ENCODE measurements at places on chromosomes 12 and 14.

- no peak for DNase-seq
Measured at GRCh38 chr14:83372271-83372670, 1838.6 kb upstream of the SEL1L start.

- no peak for DNase-seq
Measured at GRCh38 chr14:94398536-94398935, 10.1 kb upstream of the SERPINA1 start.

DNA sequence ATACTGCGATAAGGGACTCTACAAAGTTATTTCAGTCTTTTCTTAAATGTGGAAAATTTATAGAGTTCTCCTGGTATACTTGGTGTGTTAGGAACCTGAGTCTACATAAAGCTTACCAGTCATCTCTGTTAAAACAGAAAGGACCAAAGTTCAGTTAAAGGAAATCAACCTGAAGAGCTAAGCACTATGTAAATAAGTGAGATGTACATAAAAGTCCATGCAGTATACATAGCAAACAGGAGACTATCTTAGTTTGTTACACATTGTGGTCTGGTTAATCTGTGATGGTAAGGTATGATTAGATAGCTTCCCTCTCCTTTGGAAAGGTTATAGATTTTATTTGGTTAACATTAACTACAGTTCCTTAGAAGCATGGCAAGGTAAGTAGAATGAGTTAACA lies 75.9 kb downstream of the ATP2B1 start:
- DNase-seq, result no peak

DNA sequence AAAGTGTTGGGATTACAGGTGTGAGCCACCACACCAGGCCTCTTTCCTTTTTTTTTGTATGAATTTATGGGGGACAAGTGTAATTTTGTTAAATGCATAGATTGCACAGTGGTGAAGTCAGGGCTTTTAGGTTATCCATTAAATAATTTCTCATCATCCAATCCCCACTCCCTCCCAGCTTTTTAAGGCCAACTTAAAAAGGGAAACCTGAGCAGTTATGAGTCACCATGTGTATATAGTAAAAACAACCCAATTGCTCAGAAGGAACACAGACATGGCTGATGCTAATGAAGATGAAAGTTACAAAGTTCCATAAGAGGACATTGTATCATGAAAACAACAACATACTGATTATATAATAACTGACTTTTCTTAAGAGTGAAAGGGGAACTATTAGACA lies 25.6 kb upstream of the ARID2 start:
- no peak for DNase-seq

DNA sequence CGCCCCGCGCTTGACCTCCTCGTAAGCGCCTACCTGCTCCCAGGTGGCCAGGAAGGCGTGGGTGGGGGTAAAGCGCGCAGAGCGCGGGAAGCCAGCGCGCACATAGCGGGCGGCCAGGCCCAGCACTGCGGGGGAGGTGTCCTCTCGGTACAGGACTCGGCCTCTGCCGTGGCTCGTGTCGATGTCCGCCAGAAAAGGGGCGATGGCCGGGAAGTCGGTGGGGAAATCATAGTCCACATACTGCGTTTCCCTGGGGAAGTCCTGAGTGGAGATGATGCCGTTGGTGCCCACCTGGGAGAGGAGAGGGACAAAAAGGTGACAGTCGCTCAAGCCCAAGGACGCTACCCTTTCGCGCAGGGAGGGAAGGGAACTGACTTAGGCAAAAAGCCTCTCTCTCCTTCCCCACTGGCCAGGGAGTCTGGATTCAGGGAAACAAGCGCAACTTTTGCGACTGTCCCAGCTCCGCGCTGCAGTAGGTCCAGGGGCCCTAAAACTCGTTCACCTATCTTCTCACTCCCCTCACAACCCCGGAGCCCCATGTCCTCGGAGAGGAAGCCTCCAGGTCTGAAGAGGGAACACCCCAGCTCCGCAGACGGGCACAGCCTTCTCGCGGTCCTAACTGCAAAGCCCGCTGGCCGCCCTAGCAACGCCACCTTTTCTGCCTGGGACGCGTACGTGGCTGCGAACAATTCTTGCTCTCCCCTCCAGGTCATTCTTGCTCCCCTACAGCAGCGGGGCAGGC lies 815 bp downstream of the NID2 start:
- DNase-seq, result no peak

- DNase-seq, result no peak
Measured at GRCh38 chr12:81077686-81078441, at the start of gene ACSS3. Gene ACSS3 (plus strand): TSS chr12:81078079. CDS start chr12:81078121, 42 bp downstream.

- no peak for DNase-seq
Measured at GRCh38 chr12:19003141-19003540, 126.4 kb upstream of the PLEKHA5 start.

GRCh38 chr12:59649203-59649602 lies 53.4 kb downstream of the SLC16A7 start:
- DNase-seq, result no peak

- no peak for DNase-seq
Measured at GRCh38 chr14:61559641-61560201, 135.6 kb upstream of the HIF1A start.

DNA sequence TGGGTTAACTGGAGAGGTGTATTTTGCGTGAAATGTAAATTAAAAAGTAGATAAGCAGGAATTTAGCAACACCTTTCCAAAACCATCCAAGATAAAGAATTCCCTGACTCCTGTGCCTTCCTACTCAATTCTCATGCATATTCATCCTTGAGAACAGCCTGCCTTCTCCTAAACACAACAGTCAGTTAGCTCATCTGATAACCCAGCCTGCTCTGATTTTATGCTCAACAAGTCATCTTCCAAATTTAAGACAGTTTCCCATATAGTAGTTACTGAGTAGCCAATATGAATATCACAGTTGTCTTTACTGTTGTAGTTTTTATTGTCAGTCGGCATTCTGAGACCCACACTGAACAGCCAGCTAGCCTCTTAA lies 27.1 kb downstream of the CPNE8 start:
- DNase-seq, result no peak

DNA sequence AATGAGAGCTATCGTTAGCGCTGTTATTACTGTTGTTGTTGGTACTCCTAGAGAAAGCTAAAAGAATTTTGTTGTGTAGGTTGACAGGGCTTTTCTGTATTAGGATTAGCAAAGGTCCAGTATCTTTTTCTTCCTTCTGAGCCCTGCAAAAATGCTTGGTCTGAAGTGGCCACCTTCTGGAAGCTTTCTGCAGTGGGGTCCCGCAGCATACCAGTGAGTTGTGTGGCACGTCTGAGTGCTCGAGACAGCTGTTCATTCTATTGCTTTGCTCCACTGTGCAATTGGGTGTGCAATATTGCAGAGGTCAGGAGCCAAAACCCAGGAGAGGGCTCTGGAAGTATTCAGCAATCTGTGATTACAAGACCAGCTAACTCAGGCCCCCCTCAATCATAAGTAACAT lies 57.1 kb downstream of the CCDC60 start:
- DNase-seq, result no peak

DNA sequence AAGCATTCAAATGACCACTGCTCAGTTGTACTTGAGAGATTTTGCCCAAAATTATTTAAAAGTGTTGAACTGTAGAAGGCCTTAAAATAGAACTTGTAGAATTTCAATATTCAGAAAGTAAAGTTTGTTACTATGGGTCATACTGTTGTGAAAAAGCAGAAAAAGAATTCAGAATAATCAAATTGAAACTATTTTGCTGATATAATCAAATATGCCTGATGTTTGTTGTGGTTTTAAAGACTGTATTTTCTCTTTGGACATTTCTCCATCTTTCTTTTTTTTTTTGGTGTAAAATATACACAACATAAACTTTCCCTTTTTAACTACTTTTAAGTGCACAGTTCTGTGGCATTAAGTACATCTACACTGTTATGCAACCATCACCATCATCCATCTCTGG lies 374.7 kb downstream of the APAF1 start:
- no peak for DNase-seq

- DNase-seq, result peak; percentile 57
Measured at GRCh38 chr14:50062438-50063085, 53.8 kb downstream of the VCPKMT start.

GRCh38 chr12:38825006-38825405 lies 80.4 kb downstream of the CPNE8 start:
- DNase-seq, result no peak

GRCh38 chr14:55609681-55610080 lies 29.7 kb downstream of the KTN1 start:
- no peak for DNase-seq

DNA sequence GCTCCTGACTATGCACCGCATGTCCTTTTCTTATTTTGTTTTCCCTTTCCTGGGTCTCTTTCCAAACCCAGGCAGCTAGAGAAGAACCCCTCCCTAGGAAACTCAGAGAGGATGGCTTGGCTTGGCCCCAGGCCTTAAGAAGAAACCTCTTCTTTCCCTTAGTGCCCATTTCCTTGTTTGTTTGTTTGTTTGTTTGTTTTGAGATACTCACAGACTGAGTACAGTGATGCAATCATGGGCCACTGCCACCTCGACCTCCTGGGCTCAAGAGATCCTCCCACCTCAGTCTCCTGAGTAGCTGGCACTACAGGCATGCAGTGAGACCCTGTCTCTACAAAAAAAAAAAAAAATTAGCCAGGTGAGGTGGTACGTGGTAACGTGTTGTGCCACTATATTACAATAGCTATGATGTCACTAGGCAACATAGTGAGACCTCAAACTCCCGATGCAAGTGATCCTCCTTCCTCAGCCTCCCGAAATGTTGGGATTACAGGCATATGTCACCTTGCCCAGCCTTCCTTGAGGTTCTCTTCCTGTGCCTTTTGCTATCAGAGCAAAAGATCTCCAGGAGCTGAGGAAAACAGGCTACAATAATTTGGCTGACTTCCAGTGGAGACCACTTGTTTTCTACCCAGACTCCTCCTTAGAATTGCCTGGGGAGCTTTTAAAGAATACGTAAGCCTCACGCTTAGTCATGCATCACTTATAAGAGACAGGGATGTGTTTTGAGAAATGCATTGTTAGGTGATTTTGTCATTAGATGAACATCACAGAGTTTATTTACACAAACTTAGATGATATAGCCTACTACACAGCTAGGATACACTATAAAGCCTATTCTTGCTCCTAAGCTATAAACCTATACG lies 34.5 kb upstream of the LGALS3 start:
- no peak for DNase-seq

DNA sequence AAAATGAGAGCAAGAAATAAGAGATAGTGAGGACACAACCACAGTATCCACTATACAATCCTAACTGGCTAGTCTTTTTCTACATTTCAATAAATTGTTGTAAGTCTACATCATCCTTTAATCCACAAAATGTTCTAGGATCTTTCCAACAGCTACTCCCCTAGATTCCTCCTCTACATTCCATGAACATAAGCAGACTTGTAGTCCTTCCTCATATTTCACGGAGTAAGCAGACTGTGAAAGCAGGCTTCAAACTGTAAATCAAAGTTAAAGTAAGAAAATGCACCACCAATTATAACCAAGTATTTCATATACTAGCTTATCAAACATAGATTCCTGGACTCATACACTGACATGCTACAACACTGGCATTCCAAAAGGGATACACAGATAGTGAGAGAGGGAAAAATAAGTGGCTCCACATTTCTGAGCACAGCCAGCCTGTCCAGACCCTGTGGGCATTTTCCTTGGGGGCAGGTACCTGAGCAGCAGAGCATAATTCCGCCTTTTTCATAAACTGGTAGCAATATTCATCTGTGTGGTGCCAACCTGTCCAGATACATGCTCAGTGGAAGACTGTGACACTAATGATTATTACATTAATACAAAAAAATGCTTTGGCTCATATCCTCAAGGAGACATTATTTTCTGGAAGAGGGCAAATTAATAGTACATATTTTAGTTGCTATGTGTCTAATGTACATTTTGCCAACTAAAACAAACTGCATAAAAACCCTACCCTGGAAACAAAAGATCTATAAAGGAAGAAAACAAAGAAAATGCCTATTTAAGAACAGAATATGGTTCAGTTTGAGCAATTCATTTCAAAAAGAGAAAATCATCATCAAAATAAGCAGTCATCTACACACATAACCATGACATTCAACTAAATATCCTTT lies 113.3 kb upstream of the FSCB start:
- DNase-seq, result no peak

DNA sequence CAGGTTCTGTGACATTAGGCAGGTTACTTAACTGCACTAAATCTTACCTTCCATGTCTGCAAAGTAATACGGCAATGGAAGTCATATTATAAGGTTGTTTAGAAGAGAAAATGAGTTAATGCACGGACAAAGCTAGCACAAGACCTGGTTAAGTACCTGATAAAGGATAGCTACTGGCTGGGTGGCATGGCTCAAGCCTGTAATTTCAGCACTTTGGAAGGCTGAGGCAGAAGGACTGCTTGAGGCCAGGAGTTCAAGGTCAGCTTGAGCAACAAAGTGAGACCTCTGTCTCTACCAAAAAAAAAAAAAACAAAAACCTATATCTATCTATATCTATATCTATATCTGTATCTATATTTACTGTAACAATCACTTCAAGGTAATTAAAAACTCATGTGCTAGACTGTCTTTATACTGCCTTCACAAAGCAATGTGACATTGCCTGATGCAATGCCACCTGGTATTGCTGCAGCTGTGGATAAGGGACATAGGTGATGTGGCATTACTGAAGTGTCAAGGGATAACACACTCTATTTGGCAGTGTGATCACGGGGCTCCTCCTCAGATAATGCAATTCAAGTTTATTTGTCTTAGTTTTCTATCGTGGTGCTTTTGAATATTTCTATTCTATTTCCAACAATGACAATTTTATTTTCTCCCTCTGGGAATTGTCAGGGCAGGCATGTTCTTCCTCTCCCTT lies 107.1 kb downstream of the PAX9 start:
- no peak for DNase-seq

DNA sequence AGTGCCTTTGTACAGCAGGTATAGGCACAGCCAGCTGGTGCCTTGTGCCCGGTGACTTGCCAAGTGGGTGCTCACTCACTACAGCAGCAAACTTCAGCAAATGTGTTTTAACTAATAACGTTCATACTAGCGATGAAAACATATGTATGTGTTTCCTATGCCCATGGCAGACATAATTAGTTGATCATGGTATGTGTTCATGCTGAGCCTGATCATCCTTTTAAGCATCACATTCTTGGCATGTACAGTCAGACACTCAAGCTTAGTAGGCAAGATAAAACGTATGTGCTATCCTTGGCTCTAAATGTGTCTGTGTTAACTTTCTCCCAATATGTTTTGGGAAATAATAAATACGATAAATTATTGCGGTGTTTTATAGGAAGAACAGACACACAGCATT lies 55.6 kb downstream of the RASSF8 start:
- no peak for DNase-seq

GRCh38 chr12:64243809-64244208 lies 21.7 kb upstream of the KICS2 start:
- DNase-seq, result no peak

GRCh38 chr12:11500188-11500860 lies 105.0 kb upstream of the PRB2 start:
- DNase-seq, result peak; percentile 42

GRCh38 chr12:89345376-89345775 lies 6.9 kb downstream of the DUSP6 start:
- DNase-seq, result no peak
